ENCODE measurements at places on chromosomes 6 and 20. TPM values are rescaled to one million over a fixed set of nuclear protein-coding genes. Genes with fewer than 3 reads are reported as not detected.
A peak's percentile ranks its signal among the peaks of the same experiment; 100 is the strongest.

The HLA-DMA gene
- polyA plus RNA-seq: 25.4 TPM

The RRAGD gene
- 60.9 TPM for polyA plus RNA-seq

The ARMH2 gene
- not detected for polyA plus RNA-seq

The CLDN20 gene
- 0.67 TPM for polyA plus RNA-seq

GRCh38 chr6:11917951-11918738 lies 94.0 kb upstream of the HIVEP1 start:
- peak; percentile 75 for DNase-seq
- no peaks in the 10 kb centered on the region for H3K27me3 ChIP-seq
- H3K4me1 ChIP-seq: peaks cover 27% of the 10 kb centered on the region
- H3K36me3 ChIP-seq: no peaks in the 10 kb centered on the region
- no peak overlapping the region for H3K4me3 ChIP-seq

GRCh38 chr6:42744351-42744893 lies 1.5 kb downstream of the TBCC start:
- peaks cover 13% of the 10 kb centered on the region for H3K4me1 ChIP-seq
- no peak for DNase-seq
- H3K27me3 ChIP-seq: no peaks in the 10 kb centered on the region
- H3K36me3 ChIP-seq: no peaks in the 10 kb centered on the region

- no peak for DNase-seq
- peaks cover 97% of the 10 kb centered on the region for H3K27me3 ChIP-seq
- no peak overlapping the region for H3K4me3 ChIP-seq
- no peak overlapping the region for H3K27ac ChIP-seq
Observed at GRCh38 chr6:50843842-50844241, 25.2 kb downstream of the TFAP2B start.

DNA sequence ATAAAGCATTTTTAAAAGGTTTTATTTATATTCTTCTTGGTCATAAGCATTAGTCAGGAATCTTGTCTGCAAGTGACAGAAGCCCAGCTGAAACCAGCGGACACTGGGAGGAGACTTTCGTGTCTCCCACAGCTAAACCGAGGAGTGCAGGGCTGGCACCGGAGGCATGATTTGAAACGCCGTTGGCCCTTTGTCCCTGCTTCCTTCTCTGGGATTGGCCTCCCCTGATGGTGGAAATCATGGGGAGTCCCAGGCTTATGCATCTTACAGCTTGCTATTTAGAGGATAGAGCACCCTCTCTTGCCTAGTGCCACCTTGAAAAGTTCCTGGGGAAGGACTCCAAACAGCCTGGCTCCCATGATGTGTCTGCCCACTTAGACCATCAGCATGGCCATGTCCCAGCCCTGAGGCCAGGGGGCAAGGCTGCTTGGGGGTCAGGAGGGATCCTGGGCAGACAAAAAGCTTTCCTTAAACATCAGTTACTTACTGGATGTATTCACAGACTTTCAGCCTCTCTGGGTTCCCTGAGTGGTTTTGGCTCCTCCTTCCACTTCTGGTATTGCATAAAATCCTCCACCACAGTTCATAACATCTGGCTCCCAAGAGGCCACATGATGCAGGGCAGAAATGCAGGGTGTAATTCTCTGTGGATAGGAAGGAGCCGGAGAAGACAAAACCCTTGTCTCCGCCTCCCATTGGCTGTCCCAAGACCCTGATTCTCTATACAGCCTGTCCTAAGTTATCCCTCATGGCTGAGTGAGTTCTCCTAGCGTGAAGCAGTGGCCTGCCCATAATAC lies 49.3 kb upstream of the INSM1 start:
- H3K4me3 ChIP-seq: no peak overlapping the region
- H3K27ac ChIP-seq: no peak overlapping the region
- H3K36me3 ChIP-seq: no peaks in the 10 kb centered on the region
- DNase-seq: no peak
- no peaks in the 10 kb centered on the region for H3K4me1 ChIP-seq

- no peaks in the 10 kb centered on the region for H3K27me3 ChIP-seq
- H3K4me1 ChIP-seq: peaks cover 12% of the 10 kb centered on the region
- no peak overlapping the region for H3K4me3 ChIP-seq
- no peaks in the 10 kb centered on the region for H3K36me3 ChIP-seq
- peak overlapping the region; percentile 30 for H3K27ac ChIP-seq
- DNase-seq: no peak
Observed at GRCh38 chr20:53768329-53768728, 174.7 kb upstream of the ZNF217 start.

DNA sequence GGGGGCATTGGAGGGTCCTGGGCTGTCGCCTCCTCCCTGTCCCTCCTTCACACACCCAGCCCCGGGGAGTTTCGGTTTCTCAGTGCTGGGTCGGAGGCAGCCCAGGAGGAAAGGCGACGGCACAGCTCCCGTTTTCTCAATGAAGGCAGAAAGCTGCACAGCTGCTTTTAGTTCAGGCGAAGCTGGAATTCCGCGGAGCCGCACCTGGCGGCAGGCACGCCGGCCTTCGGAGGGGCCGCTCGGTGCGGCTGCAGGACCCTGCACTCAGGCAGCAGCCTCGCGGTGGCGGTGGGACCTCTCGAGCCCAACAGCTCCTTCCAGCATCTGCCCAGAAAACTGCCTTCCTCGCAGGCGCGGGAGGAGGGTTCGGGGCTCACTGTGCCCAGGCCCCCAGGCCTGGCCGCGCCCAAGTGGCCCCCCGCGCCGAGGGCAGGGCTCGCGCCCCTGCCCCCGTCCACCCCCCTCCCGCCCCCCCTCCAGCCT lies 4.6 kb downstream of the FOXQ1 start:
- H3K27ac ChIP-seq: peak overlapping the region; percentile 48
- H3K36me3 ChIP-seq: no peaks in the 10 kb centered on the region
- DNase-seq: peak; percentile 58
- peaks cover 9% of the 10 kb centered on the region for H3K4me1 ChIP-seq
- H3K27me3 ChIP-seq: peaks cover 44% of the 10 kb centered on the region

- DNase-seq: no peak
- H3K4me1 ChIP-seq: no peaks in the 10 kb centered on the region
- no peak overlapping the region for H3K27ac ChIP-seq
- H3K36me3 ChIP-seq: no peaks in the 10 kb centered on the region
- H3K27me3 ChIP-seq: no peaks in the 10 kb centered on the region
Observed at GRCh38 chr6:40437631-40438030, 149.5 kb downstream of the LRFN2 start.

DNA sequence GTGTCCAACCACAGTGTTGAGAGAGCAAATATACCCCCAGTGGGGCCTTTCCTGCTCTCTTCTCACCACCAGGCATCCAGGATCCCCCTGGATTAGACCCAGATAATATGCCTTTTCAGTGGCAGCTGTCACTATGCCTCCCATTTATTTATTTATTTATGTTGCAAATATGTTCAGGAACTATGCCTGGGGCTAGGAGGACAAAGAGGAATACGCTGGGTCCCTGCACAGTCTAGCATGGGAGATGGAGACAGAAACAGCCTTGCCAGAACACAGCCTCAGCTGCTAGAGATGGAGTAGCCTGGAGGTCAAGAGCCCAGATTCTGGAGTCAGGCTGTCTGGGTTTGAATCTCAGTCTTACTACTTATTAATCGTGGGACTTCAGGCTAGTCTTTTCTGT lies 74.6 kb upstream of the LRFN2 start:
- DNase-seq: no peak
- H3K27ac ChIP-seq: no peak overlapping the region
- no peaks in the 10 kb centered on the region for H3K4me1 ChIP-seq
- no peaks in the 10 kb centered on the region for H3K36me3 ChIP-seq

DNA sequence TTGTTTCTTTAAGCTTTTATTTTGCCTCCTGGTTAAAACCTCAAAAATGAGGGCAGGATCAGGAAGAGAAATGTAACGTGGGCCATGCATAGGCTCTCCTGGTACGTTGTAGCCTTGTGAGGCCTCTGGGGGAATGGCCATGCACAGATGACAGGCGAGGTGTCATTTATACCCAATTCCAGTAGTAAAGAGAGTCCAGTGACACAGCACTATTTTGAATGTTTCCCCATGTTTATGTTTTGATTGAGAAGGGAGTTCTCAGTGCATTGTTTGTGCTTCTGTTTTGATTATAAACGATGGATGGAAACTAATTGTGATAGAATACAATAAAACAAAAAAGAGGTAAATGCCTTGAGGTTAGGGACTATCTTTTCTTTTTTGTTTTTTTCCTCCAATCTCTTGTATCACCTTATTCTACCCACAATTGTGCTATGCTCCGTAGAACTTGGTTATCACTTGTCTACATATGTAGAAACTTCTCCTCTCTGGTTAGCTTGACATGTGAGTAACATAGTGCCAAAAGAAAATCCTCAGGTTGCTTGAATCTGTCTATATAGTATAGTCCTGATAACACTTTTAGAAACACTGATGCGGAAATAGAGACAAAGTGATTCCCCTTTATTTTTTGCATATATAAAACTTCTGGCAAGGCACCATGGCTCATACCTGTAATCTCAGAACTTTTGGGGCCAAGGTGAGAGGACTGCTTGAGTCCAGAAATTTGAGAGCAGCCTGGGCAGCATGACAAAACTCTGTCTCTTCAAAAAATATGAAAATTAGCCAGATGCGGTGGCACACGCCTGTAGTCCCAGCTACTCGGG lies 6.9 kb upstream of the SMIM28 start:
- H3K36me3 ChIP-seq: no peaks in the 10 kb centered on the region
- no peak for DNase-seq
- H3K27me3 ChIP-seq: no peaks in the 10 kb centered on the region
- no peak overlapping the region for H3K4me3 ChIP-seq

DNA sequence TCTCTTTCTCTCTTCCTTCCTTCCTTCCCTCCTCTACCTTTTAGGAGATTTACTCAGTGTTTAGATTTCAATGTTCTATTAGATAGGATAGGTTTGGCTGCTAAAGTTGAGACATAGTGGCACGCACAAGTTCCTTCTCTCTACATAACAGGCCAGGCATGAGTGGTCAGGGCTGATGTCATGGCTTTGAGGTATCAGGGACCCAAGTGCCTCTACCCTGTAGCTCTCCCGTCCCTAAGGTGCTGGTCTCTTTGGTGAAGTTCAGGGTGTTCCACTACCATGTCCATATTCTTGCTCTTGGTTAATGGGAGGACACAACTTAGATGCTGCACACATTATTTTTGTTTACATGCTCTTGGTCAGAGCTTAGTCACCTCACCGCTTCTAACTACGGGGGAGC lies 245.3 kb downstream of the QKI start:
- H3K4me3 ChIP-seq: no peak overlapping the region
- DNase-seq: no peak
- no peaks in the 10 kb centered on the region for H3K36me3 ChIP-seq
- no peaks in the 10 kb centered on the region for H3K4me1 ChIP-seq

DNA sequence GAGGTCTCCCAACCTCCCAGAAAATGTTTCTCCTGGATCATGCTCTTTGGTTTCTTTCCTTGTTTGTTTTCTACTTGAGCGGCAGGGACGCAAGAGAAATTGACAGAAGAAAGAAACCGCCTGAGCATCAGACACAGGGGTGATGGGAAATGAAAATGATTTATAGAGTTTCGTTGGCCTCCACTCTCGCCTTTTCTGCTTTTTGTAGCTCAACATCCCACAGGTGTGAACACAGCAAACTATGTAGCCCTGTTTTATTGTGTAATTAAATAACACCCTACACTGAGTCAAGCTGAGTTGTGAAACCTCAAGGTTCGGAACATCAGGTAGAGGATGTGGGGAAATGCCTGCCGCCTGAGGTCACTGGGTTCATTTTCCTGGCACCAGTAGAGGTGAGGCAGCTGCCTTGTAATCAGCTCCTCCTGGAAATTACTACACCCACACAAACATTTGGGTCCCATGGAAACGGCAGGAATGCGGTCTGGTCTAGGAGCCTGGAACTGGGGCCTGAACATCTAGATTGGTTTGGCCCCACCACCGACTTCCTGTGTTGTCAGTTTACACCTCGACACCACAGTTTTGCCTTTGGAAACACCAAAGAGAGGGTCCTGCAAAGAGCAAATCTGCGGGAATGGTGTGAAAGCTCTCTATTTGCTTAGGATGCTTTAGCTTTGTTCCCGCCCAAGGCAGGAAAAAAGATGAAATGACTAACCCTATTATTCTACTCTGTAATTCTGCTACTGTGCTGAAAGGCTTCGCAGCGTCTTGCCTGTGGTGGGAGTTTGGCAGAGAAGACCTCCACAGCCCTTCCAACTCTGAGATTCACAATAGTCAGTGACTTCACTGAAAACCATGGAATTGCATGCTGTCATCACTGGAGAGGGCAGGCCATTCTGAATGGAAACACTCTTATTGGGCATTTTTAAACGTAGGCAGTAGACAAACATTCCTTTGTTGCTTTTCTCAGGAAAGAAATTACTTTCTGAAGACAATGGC lies 53.0 kb downstream of the ADAT2 start:
- no peaks in the 10 kb centered on the region for H3K36me3 ChIP-seq
- H3K4me1 ChIP-seq: peaks cover 15% of the 10 kb centered on the region
- peak overlapping the region; percentile 35 for H3K27ac ChIP-seq
- peak; percentile 91 for DNase-seq
- H3K4me3 ChIP-seq: no peak overlapping the region
- H3K27me3 ChIP-seq: no peaks in the 10 kb centered on the region

GRCh38 chr20:62860924-62861691 lies 514 bp downstream of the TCFL5 start:
- peaks cover 4% of the 10 kb centered on the region for H3K4me1 ChIP-seq
- H3K27ac ChIP-seq: no peak overlapping the region
- peak overlapping the region; percentile 13 for H3K4me3 ChIP-seq
- peaks cover 5% of the 10 kb centered on the region for H3K36me3 ChIP-seq

- no peaks in the 10 kb centered on the region for H3K4me1 ChIP-seq
- peaks cover 34% of the 10 kb centered on the region for H3K36me3 ChIP-seq
- DNase-seq: no peak
- no peak overlapping the region for H3K27ac ChIP-seq
Observed at GRCh38 chr20:49824206-49824605, 11.6 kb downstream of the SLC9A8 start.

DNA sequence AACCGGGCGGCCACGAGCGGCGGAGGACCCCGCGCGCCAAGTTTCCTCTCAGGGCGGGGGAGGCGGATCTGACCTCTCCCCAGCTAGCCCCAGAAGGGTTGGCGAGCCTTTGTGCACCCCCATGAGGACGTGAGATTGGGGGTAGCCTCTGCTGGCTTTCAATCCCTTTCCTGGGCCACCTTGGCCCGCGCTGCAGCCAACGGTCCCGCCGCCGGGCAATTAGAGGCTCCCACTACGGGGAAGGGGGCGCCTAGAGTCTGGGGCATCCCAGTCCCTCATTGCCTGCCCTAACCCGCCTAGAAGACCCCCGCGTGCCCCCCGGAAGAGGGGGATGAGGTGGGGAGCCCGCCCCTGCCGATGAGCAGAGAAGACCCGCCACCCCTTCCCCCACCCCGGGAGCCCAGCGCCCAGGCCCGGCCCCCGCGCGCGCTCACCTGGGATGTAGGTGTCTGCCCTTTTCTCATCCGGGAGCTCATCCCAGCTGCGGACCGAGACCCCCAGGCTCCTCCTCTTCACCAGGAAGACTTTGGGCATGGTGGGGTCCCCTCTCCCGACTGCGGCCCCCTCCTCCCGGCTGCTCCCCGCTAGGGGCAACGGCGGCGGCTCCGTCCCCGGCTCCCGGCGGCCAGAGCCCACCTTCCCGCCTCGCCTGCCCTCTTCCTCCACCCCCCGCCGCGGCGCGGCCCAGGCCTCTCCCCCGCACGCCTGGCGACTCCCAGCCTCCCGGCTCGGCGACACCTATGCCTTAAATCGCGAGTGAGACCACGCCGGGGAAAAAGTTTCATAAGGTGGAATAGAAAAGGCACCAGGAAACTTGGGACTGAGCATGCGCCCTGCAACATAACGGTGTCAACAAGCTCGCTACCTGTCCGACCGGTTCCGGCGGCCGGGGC lies at the start of gene OVOL2:
OVOL2 (minus strand) TSS at position 816 of the 893 bp plus-strand sequence; CDS start at position 534, 282 bp downstream.
- peaks cover 56% of the 10 kb centered on the region for H3K27me3 ChIP-seq
- peak within 1 kb of the TSS; percentile 72 for H3K27ac ChIP-seq
- peak within 1 kb of the TSS; percentile 64 for H3K4me3 ChIP-seq
- peaks cover 30% of the 10 kb centered on the region for H3K4me1 ChIP-seq
- DNase-seq: peak; percentile 79
- H3K36me3 ChIP-seq: no peaks in the 10 kb centered on the region

GRCh38 chr6:96909811-96910210 lies 12.1 kb upstream of the NDUFAF4 start:
- peaks cover 18% of the 10 kb centered on the region for H3K4me1 ChIP-seq
- peaks cover 6% of the 10 kb centered on the region for H3K27me3 ChIP-seq
- H3K36me3 ChIP-seq: no peaks in the 10 kb centered on the region

All from large intestine (tissue), 12 donors.